Head of caudate nucleus (tissue), 42 donors: ENCODE measurements at places on chromosomes 2 and 18.
A peak's percentile ranks its signal among the peaks of the same experiment; 100 is the strongest.

DNA sequence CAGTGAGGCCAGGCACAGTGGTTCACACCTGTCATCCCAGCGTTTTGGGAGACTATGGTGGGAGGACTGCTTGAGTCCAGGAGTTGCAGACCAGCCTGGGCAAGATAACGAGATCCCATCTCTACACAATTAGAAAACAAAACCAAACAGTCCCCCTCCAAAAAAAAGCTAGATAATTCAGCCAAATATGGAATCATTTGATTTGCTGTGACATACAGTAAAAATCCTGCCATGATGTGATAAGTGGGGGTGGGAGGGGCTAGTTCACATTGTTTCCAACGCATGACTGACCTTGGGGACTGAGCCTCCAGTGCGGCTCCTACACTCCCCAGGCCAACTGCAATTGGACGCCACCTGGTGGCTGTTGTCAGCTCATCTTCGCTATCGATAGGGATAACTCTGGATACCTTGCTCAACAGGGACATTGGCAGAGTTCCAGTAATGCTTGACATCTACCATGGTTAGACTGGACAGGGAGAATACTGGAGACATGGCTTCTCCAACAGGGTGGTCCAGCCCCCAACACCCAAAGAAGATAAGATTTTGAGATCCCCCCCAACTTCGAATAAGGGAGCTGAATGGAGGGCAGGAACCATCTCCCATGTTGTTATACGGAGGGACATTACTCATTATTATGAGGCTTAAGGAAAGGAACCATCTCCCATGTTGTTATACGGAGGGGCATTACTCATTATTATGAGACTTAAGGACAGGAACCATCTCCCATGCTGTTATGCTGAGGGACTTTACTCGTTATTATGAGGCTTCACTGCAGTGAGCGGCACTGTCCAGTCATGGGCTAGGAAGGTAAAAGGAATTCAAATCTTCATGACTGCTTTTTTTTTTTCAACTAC, 135.9 kb downstream of the TGIF1 start:
- peak; percentile 71 for DNase-seq

DNA sequence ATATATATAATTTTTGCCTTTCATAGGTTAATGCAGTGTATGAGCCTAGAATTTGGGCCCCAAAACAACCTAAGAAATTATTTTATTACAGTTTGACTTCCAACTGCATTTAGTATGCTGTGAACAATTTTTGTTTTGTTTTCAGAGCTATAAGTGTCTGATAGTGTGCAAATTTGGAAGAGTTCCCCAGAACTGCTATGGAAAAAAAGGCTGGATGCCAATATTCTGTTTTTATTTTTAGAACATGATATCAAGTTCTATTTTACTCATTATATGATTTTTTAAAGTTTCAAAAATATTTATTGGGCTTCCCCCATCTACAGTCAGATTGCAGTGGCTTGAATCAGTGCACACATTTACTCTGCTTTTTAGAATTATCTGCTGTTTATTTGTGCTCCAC, 42.6 kb downstream of the MRPS9 start:
- DNase-seq = no peak

DNA sequence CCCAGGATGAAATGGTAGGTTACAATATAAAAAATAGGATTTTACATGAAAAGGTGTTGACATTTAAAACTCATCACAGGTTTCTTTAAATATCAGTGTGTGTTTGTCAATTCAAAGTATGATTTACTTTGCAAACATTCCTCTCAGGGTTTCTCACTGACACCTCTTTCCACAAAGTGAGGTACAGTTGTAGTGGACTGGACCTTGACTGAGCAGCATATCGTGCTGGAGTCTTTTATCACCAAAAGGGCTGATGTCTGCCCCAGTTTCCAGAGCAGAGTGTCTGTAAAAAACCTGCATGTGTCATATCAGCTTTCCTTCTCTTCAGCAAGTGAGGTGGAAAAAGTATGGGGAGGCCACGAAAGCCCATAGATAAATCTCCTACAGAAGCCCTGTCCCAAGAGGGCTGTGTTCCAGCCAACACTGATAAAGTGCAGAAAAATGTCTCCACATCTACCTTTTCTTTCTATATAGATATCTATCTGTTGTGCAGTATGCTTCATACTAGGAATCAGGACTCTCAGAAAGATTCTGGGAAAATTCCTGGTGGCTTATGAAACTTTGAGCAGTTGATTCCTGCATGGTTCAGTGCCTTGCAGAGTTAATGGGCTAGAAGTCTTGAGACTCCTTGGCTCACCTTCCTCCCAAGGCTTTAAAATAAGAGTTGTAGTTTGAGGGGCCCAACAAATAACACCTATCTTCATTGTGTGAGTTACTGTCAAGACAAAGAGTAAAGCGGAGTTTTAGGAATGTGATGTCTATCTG, 6.9 kb downstream of the ACYP2 start:
- DNase-seq = no peak

GRCh38 chr18:79698668-79699335, 19.2 kb downstream of the CTDP1 start:
- no peak for DNase-seq

DNA sequence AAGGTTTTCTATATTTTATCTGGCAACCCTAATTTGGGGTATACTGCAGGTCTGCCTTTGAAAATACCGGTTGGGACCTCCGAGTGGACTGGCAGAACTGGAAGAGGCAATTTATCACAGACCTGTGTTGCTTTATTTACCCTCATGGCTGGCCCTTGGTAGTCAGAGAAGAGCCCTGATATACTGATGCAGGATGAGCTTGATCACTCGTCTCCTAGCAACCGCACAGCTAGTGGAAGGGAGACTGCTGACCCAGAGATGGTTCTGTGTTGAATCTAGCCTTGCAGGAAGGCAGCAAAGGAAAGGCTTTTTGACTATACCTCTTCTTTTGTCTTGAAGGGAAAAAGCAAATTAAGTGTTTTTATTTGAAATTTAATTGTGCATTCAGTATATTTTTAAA, 154.7 kb downstream of the EML6 start:
- no peak for DNase-seq

- no peak for DNase-seq
These were observed 113.1 kb upstream of the RAB12 start for GRCh38 chr18:8496186-8496585.

DNA sequence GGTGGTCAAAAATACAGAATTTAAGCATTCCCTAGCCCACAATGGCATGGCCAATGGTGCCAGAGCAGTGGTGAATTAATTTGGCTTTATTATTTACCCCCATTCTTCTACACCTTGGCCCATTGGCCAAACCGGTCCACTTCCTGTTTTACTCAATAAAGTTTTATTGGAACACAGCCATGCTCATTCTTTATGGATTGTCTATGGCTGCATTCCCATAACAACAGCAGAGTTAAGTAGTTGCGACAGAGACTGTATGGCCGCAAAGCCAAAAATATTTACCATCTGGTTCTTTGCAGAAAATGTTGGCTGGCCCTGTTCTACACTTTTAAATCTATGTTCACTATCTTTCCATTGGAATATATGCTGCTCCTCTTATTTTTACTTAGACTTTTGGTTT, 130.3 kb upstream of the CCDC68 start:
- DNase-seq = no peak

GRCh38 chr2:111050701-111051376, 69.9 kb upstream of the BCL2L11 start:
- DNase-seq = no peak

- no peak for DNase-seq
These were observed 31.2 kb downstream of the FTCDNL1 start for GRCh38 chr2:199819746-199820145.

DNA sequence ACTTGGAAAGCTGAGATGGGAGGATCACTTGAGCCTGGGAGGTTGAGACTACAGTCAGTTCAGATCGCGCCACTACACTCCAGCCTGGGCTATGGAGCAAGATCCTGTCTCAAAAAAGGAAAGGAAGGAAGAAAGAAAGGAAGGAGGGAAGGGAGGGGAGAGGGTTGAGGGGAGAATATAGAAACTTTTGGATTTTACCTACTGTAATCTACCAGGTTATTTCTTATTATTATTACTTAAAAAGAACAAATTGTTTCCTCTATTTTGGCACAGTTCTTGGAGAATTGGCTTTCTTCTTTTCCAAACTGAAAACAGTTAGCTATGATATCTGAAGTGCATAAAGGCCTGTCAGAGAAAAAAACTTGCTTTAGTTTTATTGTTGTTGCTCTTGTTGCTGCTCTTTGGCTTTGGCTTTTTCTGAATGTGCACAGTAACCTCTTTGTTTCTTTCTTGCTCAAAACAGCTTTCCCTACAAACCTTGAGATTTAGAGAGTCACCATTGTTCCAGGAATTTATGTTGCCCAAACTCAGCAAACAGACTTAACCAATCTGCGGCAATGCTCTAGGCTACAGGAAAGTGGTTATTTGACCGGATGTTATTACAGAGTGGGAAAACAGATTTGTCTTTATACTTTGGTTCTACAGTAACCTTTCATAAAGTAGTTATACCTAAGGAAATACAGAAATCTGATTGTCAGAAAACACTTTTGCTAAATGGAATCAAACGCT, 214.9 kb downstream of the XIRP2 start:
- DNase-seq = no peak

GRCh38 chr18:48317781-48318381, 91.3 kb downstream of the ZBTB7C start:
- DNase-seq = no peak

DNA sequence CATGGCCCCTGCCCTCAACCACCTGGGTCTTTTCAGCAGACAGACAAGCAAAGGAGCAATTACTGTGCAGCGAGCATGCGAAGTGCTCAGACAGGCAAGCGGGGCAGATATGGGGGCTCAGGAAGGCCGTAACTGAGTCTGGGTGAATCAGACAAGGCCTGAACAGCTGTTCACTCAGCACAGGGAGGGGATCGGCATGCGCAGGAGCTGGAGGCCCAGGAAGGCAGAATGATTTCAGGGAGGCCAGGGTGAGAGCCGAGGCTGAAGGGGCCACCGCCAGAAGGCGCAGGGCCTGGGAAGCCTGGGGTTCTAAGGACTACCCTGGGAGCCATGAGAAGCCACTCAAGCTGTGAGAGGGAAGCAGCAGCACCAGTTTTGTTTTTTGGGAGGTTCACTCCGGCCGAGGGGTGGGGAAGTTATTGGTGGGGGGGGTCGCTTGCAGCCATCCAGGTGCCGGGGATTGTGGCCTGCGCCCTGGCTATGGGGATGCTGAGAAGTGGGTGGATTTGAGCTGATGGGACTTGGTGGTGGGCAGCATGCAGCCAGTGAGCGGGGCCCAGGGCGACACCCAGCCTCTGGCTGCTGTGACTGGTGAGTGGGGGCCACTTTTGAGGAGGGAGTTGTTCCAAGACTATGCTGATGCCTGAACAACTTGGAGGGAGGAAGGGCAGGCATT, 132.2 kb downstream of the TSN start:
- DNase-seq = no peak

DNA sequence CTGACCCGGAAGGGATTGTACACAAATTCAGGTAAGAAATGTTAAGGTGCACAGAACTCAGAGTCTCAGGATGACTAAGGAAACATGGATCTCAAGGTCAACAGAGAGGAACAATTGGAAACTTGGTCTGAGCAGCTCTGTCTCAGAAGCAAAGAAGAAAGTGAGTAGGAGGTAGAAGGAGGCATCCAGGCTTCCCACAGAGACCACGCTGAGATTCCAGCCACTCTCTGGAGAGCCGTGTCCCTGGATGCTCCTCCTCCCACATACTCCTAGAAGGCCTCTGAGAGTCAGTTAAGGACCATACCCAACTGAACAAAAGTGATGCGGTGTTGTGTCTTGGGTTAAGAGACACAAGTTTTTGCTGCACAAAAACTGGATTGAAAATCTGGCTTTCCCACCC, 8.6 kb upstream of the PLB1 start:
- DNase-seq = no peak

- DNase-seq = no peak
These were observed 15.1 kb downstream of the LMAN1 start for GRCh38 chr18:59343926-59344325.

DNA sequence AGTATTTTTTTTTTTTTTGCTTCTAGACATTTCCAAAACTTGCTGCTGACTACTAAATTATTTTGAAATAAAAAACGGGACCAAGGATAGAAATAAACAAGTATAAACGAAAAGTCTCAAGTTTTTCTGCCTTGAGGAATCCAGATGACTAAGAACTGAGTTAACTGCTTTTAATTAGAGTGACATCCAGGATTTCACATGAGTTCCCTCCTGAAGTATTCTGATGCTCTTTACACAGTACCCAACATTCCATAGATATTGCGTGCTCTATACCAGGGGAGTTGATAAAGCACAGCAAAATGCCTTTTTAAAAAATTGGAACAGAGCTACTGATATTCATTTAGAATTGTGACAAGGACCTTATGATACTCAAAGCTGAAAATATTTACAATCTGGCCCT, 618.0 kb downstream of the CCDC85A start:
- DNase-seq = no peak

DNA sequence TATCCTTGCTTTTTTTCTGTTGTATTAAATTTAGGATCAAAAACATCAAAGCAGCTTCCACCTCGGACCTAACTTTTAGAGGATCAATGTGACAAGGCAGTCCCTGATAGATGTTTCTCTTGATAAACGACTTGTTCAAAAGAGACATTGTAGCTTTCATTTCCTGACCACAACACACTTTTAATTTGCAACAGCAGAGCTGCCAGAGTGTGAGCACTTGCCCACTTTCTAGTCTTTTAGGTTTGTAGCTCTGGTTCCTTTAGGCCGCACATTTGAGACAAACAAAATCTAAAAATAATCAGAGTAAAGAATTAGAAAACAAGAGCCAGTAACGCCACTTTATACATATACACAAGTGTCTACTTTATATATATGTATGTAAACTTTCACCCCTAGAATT, 3.1 kb downstream of the FIGN start:
- DNase-seq = no peak

- DNase-seq = no peak
These were observed 32.0 kb downstream of the MERTK start for GRCh38 chr2:111930409-111930808.

DNA sequence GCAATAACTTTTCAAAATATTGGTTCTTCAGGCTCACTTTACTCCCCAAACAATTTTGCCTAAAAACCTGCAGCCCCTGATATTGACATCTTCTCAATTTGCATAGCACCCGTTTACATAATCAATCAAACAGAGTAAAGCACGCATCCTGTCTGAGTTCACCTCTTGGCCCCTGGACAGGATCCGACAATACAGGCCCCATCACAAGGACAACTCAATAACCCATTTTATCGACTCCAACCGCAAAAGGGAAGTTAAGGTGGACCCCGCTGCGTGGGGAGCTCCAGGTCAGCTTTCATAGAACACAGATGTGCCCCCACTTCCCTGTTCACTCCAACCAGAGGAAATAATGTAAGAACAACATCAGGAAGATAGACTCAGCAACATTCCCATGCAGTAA, 44.7 kb downstream of the TTC32 start:
- DNase-seq = no peak

GRCh38 chr2:212816267-212816666, 277.7 kb upstream of the ERBB4 start:
- no peak for DNase-seq

- no peak for DNase-seq
These were observed 31.4 kb downstream of the RAB31 start for GRCh38 chr18:9739516-9739915.

GRCh38 chr2:107809835-107810234, 16.9 kb upstream of the RGPD4 start:
- no peak for DNase-seq
